ENCODE measurements at places on chromosomes 13 and 19.

DNA sequence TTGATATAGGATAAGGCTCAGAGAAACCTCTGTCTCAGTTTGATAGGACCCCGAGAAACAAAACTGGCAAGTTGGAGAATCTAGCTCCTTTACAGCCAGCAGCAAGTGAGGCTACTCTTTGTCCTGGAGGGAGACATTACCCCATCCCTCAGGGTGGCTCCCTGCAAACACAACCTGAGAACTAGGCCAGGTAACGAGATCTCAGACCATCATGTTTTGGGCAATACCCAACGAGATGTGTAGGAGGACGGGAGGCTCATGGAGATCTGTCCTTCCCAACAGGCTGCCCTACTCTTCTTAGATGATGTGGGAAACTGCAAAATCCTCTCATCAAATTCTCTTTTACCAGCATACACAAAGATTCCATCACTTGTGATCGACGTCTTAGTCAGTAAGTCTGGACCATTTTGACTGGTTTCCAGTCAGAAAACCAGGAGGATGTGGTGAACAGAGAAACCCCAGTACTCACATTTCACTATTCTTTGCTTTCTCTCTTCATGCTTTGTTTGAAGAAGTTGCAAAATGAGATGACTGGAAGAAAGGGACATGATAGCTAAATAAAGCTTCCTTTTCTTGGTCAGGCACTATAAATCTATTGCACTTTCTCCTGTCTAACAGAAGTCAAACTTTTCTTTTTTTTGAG, 6.0 kb upstream of the CTU1 start:
- DNase-seq = no peak

GRCh38 chr19:49570997-49571676, 9.2 kb downstream of the NOSIP start:
- DNase-seq = no peak

DNA sequence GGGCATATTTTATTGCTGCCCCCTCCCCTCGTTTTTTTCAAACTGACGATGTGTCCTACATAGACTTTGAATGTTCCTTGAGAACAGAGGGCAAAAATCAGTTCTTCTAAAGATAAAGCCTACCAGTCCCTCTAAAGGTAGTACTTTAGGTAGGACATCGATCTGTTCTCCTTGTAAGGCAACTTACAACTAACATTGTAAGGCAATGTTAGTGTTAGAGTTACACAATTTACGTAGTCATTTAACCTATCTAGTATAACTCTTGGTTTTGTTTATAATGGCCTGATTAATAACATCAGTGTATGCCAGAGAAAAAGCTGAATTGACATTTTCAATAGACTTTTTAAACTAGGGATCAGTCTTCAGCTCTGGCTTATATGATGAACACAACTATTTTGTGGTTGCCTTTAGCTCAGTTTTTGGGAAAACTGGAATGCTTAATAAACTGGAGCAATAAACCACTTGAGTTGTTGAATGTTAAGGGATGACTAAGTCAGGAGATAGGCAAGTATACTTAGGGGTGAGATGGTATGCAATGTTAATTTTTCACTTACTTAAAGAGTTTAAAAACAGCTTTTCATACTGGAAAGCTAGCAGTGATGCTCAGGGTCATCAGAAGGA, 2.2 kb downstream of the NDFIP2 start:
- no peak for DNase-seq

- no peak for DNase-seq
Observed at GRCh38 chr13:77031656-77032243, 4.8 kb upstream of the FBXL3 start.

DNA sequence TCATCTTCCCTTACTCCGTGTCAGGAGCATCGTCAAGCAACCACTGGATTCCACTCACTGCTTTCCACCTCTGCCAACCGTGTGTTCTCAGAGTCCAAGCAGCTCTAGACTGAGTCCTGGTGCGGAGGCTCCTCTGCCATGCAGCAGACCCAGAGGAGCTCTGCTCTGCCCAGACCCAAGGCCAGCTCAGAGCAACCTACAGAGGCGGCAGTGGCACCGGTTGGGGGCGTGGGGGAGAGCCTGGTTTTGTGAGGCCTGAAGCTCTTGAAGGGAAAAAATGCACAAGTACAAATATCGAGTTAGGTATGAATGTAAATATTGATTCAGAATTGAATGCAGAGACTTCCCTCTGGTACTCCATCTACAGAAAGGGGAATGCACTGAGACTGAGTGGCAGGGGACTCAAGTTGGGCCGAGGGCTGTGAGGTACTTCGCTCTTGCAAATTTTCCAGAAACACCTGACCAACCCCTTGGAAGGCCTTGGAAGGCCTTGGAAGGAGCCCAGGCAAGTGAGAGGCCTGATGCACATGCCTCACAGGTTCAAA, 46.7 kb downstream of the GJA3 start:
- DNase-seq = no peak

DNA sequence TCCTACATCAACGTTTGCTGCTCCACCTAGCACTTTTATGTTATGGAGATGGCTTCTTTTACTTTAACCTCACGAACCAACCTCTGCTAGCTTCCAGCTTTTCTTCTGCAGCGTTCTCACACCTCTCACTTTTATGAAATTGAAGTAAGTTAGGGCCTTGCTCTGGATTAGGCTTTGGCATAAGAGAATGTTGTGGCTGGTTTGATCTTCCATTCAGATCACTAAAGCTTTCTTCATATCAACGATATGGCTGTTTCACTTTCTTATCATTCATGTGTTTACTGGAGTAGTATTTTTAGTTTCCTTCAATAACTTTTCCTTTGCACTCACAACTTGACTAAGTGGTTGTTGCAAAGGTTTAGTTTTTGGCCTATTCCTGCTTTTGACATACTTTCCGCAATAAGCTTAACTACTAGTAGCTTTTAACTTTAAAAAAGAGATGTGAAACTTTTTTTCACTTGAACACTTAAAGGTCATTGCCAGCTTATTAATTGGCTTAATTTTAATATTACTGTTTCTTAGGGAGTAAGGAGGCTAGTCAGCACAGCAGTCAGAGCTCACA, 60.0 kb upstream of the SPRY2 start:
- no peak for DNase-seq

- DNase-seq = no peak
Observed at GRCh38 chr13:56271686-56272085, 869.0 kb upstream of the PRR20A start.

DNA sequence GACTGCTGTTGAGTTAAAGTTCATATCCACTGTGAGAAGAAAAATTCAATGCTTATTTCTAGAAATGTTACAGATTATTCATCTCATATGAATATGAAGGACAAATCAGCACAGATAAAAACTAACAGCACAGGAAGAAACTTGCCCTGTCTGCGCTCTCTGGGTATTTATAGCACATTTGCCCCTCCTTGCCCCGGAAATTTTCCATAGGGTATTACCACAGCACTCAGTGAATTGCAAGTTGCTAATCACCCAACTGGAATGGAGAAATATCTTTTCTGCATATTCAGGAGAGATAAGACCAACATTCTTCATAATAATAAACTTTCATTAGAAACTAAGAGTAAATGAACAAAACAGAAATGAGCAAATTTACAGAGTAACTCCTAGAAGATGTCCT, 318.0 kb upstream of the KLF12 start:
- DNase-seq = no peak

- no peak for DNase-seq
Observed at GRCh38 chr19:45508861-45509691, 1.8 kb downstream of the VASP start.

Data from effector CD8-positive, alpha-beta T cell (primary cell).